ENCODE measurements at places on chromosomes 2 and 18. TPM values are rescaled to one million over a fixed set of nuclear protein-coding genes. Genes with fewer than 3 reads are reported as not detected.

DNA sequence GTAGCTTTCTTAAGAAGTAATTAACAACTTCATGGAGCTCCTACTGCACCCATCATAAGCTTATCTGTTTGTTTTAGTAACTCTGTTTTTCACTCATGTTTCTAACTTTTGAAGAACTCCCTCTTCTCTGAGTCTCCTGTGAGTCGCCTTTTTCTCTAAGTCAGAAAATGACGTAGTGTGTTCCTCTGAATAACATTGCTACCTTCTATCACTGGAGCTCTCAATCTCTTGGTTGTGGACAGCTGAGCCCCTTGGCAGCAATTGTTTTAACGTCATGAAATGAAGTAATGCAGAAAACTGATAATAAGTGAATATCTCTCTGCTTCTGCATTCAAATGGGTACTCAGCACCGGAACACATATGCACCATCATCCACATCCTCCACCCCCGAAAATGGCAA is 433.3 kb upstream of the SALL3 start:
- no peak for DNase-seq

DNA sequence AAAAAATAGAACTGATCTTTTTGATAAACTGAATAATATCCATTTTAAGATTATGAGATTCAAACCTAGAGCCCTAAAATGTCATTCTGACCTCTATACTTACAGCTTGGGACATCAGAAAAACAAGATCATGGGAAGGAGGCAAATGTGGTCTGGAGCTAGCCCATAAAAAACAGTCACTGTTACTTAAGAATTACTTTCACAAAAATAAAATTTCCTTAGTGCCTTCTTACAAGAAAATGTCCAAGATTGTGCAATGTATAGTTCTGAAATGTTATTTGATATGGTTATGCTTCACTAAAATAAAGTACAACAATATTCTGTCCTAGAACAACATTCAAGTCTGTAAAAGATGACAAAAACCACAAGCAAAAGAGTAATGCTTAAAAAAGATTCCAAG is 247.6 kb downstream of the DYM start:
- no peak for DNase-seq

DNA sequence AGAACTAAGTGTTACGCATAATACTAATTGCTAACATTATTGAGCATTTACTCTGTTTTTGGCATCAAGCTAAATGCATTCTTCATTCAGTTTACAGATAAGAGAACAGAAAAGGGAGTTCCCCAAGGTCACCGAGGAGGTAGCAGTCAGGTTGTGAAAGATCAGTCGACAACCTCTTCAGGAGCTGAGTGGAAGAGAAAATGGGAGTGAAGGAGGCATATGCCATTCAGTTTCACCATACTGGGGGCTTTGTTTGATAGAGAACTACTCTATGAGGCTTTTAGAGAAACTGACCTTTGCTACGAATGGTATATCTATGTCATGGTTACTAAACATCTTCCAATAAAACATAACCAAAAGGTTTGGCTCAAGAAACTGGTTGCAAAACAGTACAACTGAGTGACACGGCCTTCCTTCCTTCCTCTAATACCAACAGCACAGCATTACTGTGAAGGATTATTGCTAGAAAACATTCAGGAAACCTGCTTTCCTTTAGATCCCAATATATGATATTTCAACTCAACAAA is 112.1 kb downstream of the RBMS1 start:
- no peak for DNase-seq

- DNase-seq: peak; percentile 91
Observed at GRCh38 chr2:677056-677958, at the start of gene TMEM18. TSS of gene TMEM18 (minus strand) at chr2:677406. CDS start at chr2:677345, 61 bp downstream.

DNA sequence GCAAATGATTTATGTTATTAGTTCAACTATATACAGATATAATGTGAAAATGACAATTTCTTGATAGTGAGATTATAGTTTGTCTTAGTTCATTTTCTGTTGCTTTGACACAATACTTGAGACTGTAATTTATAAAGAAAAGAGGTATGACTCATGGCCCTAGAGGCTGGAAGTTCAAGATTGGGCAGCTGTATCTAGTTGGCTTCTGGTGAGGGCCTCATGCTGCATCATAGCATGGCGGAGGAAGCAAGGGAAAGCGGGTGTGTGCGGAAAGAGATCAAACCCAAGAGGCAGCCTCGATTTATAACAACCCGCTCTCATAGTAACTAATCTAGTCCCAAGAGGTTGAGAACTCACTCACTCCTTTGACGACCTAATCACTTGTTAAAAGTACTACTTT is 11.4 kb downstream of the PLEKHA3 start:
- DNase-seq: no peak

The SERPINB10 gene
- total RNA-seq: not detected

The RAD51AP2 gene
- total RNA-seq: not detected

GRCh38 chr18:2917259-2918047 is 70.6 kb downstream of the EMILIN2 start:
- no peak for DNase-seq

The EGR4 gene
- total RNA-seq: not detected

DNA sequence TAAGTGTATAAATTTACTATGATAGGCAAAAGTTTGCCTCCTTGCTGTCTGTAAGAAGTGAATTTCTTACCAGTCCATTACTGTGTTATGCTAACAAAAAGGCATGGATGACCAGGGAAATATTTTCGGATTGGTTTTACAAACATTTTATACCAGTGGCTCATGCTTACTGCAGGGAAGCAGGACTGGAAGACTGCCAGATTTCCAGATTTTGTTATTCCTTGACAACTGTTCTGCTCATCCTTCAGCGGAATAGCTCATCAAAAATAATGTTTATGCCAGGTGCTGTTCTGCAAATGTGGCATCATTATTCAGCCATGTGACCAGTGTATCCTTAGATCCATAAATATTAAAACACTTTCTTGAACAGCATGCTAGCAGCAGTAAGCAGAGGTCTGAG is 40.4 kb upstream of the NETO1 start:
- peak; percentile 3 for DNase-seq

The OXER1 gene
- total RNA-seq: not detected

GRCh38 chr18:48673456-48673852 is 134.6 kb downstream of the CTIF start:
- DNase-seq: no peak

- no peak for DNase-seq
Observed at GRCh38 chr2:107430596-107431266, 396.0 kb upstream of the RGPD4 start.

The ANKRD44 gene
- 5.9 TPM for total RNA-seq

- no peak for DNase-seq
Observed at GRCh38 chr2:152464851-152465470, 130.0 kb downstream of the FMNL2 start.

- DNase-seq: no peak
Observed at GRCh38 chr2:142285480-142285879, 154.7 kb upstream of the LRP1B start.

The BCL11A gene
- total RNA-seq: not detected

DNA sequence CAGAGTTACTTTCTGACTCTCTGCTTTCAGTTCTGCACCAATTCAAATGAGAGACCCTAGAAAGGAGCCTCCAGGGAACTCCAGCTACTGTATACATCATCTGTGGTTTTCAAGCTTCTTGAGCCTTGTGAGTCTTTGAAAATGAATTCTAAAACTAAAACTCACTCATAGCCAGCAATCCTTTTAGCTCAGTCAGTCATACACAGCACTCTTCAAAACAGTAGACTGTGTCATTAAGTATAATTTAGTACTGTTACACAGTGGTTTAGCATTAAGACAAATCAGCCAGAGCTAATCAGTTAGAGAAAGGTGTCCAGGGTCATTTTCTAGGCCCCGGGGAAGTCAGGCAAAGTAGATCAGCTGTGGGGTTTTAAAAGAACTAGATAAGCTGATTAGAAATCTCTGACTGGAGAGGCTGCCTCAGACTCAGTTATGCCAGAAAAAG is 322.1 kb upstream of the THUMPD2 start:
- no peak for DNase-seq

- no peak for DNase-seq
Observed at GRCh38 chr2:99451280-99451679, 38.5 kb downstream of the REV1 start.

The REG3A gene
- total RNA-seq: not detected

The OBSL1 gene
- 37.6 TPM for total RNA-seq

The ANKRD30B gene
- total RNA-seq: 0.67 TPM

The GPR75 gene
- total RNA-seq: not detected

DNA sequence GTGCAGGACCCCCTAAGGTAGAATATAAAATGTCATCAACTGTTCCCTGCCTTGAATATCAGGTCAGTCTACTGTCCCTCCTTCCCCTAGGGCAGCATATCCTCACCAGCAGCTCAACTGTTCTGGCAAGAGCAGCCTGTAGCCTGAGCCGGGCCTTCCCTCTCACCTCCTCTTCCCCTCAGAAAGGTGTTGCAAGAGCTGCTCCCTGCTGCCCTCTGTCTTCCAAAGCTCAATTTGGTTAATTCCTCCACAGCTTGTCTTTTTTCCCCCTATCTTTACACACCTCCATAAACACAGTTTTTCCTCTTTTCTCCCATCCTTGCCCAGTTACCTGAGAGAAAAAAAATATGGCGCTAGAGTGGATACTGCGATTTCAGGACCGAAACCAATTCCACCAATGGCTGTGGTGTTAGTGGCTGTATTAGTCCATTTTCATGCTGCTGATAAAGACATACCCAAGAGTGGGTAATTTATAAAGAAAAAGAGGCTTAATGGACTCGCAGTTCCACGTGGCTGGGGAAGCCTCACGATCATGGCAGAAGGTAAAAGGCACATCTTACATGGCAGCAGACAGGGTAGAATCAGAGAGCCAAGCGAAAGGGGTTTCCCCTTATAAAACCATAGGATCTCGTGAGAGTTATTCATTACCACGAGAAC is 184.7 kb downstream of the MREG start:
- peak; percentile 61 for DNase-seq

DNA sequence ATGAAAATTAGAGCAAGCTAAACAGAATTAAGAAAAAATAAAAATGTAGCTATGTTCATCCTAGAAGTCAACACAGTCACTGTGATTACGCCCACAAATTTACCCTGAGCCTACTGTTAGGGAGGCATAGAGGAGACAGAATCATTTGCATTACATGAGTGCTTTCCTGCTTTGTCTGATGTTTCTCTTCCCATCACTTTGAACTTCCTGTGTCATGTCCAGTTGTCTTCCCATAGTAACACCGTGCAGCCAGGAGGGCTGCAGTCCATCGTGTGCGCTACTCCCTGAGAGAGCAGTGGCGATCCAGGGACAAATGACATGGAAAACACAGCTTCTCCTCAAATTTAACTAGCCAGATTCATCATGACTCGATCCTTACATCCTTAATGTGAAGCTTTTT is 149.8 kb upstream of the DAPL1 start:
- DNase-seq: no peak
